Immature natural killer cell (primary cell): ENCODE measurements at places on chromosomes 6 and 20. TPM values are rescaled to one million over a fixed set of nuclear protein-coding genes. Genes with fewer than 3 reads are reported as not detected.

Gene RGS19
- polyA plus RNA-seq = 171 TPM

DNA sequence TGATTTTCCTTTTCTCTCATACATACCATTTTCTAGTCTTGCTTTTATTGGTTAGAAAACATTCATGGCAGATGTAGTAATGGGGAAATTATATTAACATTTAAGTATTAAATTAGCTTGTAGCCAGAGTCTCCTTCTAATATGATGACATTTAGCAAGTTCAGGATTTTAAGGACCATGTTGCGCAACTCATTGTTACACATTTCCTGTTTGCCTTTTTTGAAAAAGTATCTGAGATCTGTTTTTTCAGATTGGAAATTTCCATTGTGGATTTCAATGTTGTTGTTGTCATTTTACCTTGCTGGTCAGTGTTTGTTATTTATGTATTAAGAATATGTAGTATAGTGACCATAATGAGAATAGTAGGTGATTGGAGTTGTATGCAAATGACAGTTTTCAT lies 38.7 kb downstream of the CDKAL1 start:
- H3K4me3 ChIP-seq = no peak overlapping the region
- no peak overlapping the region for H3K27ac ChIP-seq
- DNase-seq = no peak
- H3K27me3 ChIP-seq = no peaks in the 10 kb centered on the region
- H3K36me3 ChIP-seq = peaks cover 8% of the 10 kb centered on the region

DNA sequence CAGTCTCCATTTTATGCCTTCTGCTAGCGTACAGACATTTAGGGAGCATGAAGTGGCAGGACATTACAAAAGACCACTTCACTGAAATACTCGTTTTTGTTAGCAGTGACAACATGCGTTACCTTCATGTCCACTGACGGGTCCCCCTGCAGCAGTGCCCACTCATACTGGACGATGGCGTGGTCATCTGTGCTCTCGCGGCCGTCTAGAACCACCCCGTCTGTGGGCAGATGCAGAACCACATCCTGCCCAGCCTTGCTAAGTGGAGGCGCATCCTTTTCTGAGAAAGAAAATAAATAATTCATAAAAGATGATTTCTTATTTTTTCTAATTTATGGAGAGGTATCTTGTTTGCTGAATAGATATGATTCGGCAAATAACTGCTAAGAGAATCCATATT lies 11.3 kb downstream of the LRP11 start:
- no peak overlapping the region for H3K4me3 ChIP-seq
- peaks cover 5% of the 10 kb centered on the region for H3K27me3 ChIP-seq
- H3K36me3 ChIP-seq = no peaks in the 10 kb centered on the region
- no peak for DNase-seq

Gene CYP24A1
- not detected for polyA plus RNA-seq

DNA sequence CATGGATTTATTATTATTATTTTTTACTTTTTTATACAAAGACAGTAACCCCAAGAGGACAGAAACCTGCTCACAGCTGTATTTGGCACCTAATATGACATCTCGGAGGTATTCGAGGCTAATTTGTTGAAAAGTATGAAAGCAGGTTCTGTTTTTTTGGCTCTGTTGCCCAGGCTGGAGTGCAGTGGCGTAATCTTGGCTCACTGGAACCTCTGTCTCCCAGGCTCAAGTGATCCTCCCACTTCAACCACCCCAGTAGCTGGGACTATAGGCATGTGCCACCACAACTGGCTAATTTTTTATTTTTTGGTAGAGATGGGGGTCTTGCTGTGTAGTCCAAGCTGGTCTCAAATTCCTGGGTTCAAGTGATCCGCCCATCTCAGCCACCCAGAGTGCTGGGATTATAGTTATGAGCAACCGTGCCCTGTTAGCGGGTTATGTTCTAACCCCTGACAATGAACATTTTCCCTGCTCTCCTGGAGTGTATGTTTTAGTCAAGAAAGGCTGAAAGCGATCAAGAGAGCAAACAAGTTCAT lies 53.7 kb upstream of the ZNF217 start:
- H3K4me1 ChIP-seq = peaks cover 28% of the 10 kb centered on the region
- H3K36me3 ChIP-seq = no peaks in the 10 kb centered on the region
- H3K4me3 ChIP-seq = no peak overlapping the region
- no peak for DNase-seq

GRCh38 chr20:9059931-9060330 lies 9.0 kb upstream of the PLCB4 start:
- DNase-seq = no peak
- no peak overlapping the region for H3K27ac ChIP-seq
- H3K4me1 ChIP-seq = no peaks in the 10 kb centered on the region
- peaks cover 2% of the 10 kb centered on the region for H3K27me3 ChIP-seq
- H3K4me3 ChIP-seq = no peak overlapping the region

DNA sequence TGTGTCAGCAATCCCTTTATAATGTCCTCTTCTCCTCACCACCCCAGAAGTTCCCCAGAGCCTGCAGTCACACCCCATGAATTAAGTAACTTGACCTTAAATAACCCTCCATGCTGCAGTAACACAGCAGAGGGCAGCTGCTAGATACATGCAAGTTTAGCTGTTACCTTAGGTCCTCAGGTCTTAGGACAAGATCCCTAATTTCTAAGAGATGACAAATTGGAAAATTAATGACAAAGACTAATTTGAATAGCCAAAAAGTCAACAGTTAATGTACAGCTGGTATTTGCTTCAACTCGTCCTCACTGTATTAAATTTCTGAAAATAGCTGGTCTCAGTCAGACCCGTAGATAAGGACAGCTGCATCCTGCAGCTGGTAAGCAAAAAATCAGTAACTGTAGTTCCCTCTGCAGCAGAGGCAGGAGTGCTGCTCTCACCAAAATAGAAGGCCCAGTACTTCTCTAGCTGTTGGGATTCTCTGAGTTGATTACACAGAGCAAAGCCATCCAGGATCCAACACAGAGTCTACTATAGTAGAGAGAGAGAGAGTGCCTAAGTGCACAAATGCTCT lies 62.4 kb downstream of the TNFRSF21 start:
- no peaks in the 10 kb centered on the region for H3K36me3 ChIP-seq
- peaks cover 7% of the 10 kb centered on the region for H3K4me1 ChIP-seq
- no peak overlapping the region for H3K4me3 ChIP-seq
- H3K27ac ChIP-seq = no peak overlapping the region
- peaks cover 1% of the 10 kb centered on the region for H3K27me3 ChIP-seq

GRCh38 chr20:38755324-38755910 lies 7.2 kb downstream of the ACTR5 start:
- no peak overlapping the region for H3K4me3 ChIP-seq
- no peaks in the 10 kb centered on the region for H3K27me3 ChIP-seq
- DNase-seq = no peak
- H3K27ac ChIP-seq = no peak overlapping the region
- H3K36me3 ChIP-seq = peaks cover 38% of the 10 kb centered on the region

Gene OXT
- not detected for polyA plus RNA-seq

DNA sequence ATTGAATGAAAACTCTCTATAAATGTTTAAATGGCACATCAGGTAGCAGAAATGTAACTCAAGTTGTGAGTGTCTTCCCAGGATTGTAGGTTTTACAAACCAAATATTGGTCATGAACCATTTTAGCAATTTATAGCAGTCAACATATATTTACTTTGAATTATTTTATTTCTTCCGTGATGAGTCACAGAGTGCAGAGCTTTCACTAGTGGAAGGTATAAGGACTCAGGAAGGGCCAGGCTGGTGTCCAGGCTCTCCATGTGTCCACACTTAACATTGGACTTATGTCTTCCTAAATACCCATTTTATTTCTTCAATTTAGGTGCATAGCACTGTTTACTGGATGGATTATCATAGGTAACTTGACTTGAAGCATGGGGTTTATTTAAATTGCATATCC lies 120.9 kb downstream of the OLIG3 start:
- DNase-seq = no peak
- no peak overlapping the region for H3K4me3 ChIP-seq
- H3K4me1 ChIP-seq = peaks cover 6% of the 10 kb centered on the region

Gene BCAS1
- polyA plus RNA-seq = not detected

- DNase-seq = no peak
- no peaks in the 10 kb centered on the region for H3K27me3 ChIP-seq
- no peak overlapping the region for H3K4me3 ChIP-seq
- no peaks in the 10 kb centered on the region for H3K4me1 ChIP-seq
Observed at GRCh38 chr6:22411376-22412105, 114.7 kb upstream of the PRL start.

Gene CDYL
- 19.9 TPM for polyA plus RNA-seq

DNA sequence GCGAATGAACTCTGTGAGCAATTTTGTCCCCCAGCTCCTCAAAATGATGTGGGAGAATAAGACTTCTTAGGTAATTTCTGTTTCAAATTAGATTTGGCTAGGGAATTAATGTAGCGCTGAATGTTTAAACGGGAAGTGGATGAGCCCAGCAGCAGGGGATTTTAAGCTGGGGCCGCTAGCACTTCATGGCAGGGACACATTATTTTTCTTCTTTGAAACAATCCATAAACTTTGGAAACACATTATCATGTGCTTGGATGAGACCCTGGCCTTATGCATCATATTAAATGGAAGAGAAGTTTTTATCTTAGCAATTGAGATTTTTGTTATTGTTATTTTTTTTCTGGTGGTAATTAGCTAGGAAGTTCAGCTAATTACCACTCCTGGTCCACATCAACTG lies 74.2 kb upstream of the FUCA2 start:
- peaks cover 7% of the 10 kb centered on the region for H3K36me3 ChIP-seq
- DNase-seq = no peak
- no peaks in the 10 kb centered on the region for H3K27me3 ChIP-seq
- H3K4me3 ChIP-seq = no peak overlapping the region

Gene CRISP3
- not detected for polyA plus RNA-seq

Gene COL20A1
- polyA plus RNA-seq = not detected

GRCh38 chr20:61608275-61609085 lies 356.4 kb downstream of the CDH4 start:
- no peaks in the 10 kb centered on the region for H3K4me1 ChIP-seq
- no peaks in the 10 kb centered on the region for H3K36me3 ChIP-seq
- no peak for DNase-seq
- H3K27ac ChIP-seq = no peak overlapping the region
- no peak overlapping the region for H3K4me3 ChIP-seq
- no peaks in the 10 kb centered on the region for H3K27me3 ChIP-seq

DNA sequence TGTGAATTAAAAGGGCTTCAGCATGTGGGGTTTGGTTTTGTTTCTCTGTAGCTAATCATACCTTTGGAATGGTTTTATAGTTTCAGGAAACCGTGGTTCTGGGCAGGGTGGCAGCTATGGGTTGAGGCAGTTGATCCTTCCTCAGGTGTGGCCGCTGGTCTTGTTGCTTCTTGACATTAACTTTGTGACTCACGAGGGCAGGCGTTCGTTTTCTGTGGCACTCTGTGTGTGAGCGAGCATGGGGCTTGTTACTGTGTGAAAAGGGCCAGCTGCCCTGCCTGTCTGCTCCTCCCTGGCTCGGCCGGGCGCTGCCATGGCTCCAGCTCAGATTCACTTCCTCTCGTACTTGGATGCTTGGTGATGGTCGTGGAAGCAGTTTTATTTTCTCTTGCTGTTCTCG lies 16.2 kb downstream of the DNAJC5 start:
- DNase-seq = no peak
- H3K4me1 ChIP-seq = peaks cover 41% of the 10 kb centered on the region
- H3K27me3 ChIP-seq = peaks cover 3% of the 10 kb centered on the region
- peak overlapping the region; percentile 16 for H3K4me3 ChIP-seq
- peak overlapping the region; percentile 67 for H3K27ac ChIP-seq

DNA sequence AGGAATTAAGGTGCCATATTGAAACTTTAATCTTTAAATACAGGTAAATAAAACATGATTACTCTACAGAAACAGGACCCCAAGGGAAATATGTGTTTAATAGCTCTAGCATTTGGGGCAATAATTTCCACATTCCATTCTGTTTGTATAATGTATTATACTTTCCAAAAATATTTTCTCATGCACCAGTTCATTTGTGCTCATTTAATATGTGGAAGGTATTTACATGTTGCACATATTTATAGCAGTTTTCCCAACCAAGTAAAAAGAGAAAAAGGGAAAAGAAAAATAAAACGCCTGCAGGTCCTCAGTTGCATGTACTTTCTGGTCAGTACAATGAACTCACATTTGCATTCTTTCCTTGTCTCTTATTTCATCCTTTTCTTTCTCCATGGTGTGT lies 129.5 kb upstream of the SULF2 start:
- H3K36me3 ChIP-seq = no peaks in the 10 kb centered on the region
- DNase-seq = no peak
- H3K4me3 ChIP-seq = no peak overlapping the region
- H3K27me3 ChIP-seq = no peaks in the 10 kb centered on the region
- H3K27ac ChIP-seq = no peak overlapping the region

DNA sequence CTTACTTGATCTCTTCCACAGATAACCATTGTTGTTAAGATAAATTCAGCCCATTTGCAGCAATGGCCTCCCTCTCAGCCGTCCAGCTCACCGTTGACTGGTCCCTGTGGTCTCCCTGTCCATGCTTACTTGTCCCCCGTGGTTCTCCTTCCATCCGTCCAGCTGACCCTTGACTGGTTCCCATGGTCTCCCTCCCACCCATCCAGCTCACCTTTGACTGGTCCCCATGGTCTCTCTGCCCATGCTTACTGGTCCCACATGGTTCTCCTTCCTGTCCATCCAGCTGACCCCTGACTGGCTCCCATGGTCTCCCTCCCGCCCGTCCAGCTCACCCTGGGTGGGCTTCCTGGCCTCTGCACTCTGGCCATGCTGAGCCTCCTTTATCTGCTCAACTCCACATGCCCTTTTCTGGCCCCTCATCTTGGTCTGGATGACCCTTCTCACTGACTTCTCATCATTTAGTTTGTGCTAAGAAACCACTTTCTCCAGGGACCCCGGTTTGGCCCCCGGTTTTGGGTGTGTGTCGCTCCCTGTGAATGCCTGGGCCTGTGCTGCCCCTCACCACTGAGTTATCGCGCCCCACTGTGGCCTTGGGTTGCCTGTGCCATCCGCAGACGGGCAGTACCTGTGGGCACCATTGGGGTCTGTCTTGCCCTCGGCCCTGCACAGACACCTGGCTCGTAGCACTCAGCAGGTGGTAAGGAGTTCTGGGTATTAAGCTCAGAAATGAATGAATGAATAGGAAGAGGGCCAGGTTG lies 146.4 kb downstream of the ERMARD start:
- DNase-seq = no peak
- no peaks in the 10 kb centered on the region for H3K4me1 ChIP-seq
- peaks cover 5% of the 10 kb centered on the region for H3K27me3 ChIP-seq
- no peak overlapping the region for H3K27ac ChIP-seq

Gene HAO1
- not detected for polyA plus RNA-seq

- H3K36me3 ChIP-seq = no peaks in the 10 kb centered on the region
- no peak for DNase-seq
- H3K4me3 ChIP-seq = no peak overlapping the region
- peaks cover 5% of the 10 kb centered on the region for H3K4me1 ChIP-seq
Observed at GRCh38 chr20:22841846-22842245, 193.3 kb upstream of the SSTR4 start.

Gene OR2H1
- polyA plus RNA-seq = not detected

DNA sequence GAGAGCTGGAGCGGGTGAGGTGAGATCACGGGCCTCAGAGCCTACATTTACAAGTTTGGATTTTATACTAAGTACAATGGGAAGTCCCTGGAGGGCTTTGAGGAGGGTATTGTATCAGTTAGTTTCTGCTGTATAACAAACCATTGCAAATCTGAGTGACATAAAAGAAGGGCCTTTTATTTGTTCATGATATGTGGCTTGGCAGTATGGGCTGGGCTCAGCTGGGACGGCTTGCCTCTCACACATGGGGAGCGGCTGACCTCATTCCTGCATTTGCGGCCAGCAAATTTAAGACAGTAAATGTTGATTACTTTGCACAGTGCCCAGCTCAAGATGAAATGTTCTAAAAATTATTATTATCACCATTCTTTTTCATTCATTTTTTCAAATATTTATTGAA lies 21.7 kb downstream of the GDAP1L1 start:
- H3K4me1 ChIP-seq = no peaks in the 10 kb centered on the region
- no peak for DNase-seq
- peak overlapping the region; percentile 1 for H3K27ac ChIP-seq
- no peaks in the 10 kb centered on the region for H3K27me3 ChIP-seq
- H3K36me3 ChIP-seq = peaks cover 5% of the 10 kb centered on the region

Gene THBS2
- not detected for polyA plus RNA-seq

Gene RRAGD
- 0.22 TPM for polyA plus RNA-seq

Gene OOEP
- polyA plus RNA-seq = 0.29 TPM
